Stimulated activated CD4-positive, alpha-beta T cell treated with anti-CD3 and anti-CD28 coated beads, TNF-alpha, amount 100 ng/mL, for 1 hour (primary cell): ENCODE measurements at places on chromosomes 1 and 21.

- DNase-seq: no peak
Observed at GRCh38 chr1:230215031-230215430, 148.0 kb downstream of the GALNT2 start.

GRCh38 chr1:112532064-112532463 lies 23.3 kb downstream of the WNT2B start:
- no peak for DNase-seq

- DNase-seq: no peak
Observed at GRCh38 chr1:225418598-225418997, 9.2 kb downstream of the LBR start.

DNA sequence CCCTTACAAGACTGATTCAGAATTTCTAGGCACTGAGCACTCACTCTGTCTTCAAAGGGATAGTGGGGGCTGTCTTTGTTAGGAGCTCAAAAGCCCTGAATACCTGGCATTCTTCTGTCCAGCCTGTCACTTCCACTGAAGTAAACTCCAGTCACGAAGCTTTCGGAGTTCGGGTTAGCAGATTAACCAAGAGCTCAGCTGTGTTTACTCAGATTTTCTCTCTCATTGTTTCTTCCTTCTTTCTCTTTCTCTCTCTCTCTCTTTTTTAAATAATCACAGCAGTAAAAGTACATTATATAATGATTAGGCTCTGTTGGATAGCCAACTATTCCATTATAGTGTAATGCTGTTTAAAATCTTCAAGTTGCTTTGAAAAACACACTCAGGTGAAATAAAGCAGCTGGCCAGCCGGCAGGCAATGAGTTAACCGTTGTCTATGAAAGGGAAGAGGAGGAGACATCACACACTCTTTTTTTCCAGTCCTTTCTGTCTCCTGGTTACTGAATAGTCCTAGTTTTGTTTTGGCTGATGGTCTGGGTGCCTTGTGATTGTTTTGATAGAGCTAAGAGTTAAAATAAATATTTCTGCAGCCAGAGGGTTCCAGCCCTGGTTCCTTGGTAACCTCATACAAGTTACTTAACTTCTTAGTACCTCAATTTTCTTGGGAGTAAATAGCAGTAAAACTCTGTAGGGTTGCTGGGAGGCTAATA lies 89.8 kb downstream of the ADSS2 start:
- no peak for DNase-seq

GRCh38 chr1:205748403-205749233 lies 1.4 kb downstream of the NUCKS1 start:
- no peak for DNase-seq

- no peak for DNase-seq
Observed at GRCh38 chr1:24067978-24068377, 44.0 kb downstream of the MYOM3 start.

GRCh38 chr1:40059960-40060750 lies 19.6 kb downstream of the CAP1 start:
- DNase-seq: no peak
